ENCODE measurements at places on chromosomes 2 and 18.

DNA sequence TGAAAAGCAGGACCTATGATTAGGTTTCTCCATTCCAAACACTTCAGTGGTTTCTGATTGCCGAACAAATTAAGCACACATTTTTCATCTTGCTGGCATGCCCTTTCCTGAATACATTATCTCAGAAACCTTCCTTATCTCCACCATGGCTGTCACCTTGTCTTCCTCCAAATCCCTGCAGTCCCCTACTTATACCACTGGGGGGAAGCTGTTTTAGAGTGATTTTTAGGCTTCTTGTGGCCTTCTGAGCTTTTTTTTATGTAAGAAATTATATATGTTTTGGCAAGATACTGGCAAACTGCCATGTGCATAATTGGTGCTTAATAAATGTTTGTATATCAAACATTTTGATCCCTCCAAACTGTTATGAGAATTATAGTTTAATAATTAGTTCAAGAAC, 229.2 kb downstream of the MYT1L start:
- no peak for DNase-seq

DNA sequence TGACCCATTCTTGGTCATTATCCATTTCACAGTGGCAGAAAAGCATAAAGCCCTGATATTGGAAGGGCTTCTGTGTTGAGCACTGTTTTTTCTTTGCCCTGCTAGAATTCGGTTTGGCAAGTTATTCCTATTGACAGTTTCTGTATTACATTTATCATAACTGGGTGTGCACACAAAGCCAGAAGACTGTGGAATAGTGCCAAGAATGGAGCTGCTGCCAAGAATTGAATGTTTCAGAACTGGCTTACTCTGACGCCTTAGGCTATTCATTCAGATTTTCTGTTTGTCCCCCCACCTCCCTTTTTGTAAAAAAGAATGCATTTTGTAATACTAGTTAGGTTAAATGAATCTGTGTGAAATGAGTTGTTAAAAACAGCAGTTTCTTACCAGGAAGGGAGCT, 12.7 kb downstream of the KDM3A start:
- DNase-seq: no peak

DNA sequence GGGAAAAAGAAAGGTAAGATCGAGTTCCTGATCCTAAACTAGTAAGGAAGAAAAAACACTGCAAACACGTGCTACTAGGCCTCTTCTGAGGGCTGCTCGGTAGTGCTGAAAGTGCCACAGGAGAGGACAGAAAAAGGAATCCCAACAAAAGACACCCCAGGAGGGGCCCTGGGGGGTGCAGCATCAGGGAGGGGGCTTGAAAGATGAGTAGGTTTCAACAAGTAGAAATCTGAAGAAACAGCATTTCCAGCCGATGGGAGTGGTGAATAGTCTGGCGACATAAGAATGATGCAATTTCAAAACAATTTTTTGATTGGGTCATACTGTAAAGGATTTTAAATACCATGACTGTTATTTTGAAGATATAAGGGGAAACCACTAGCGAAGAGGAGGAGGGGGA, 98.6 kb downstream of the NOL10 start:
- no peak for DNase-seq

DNA sequence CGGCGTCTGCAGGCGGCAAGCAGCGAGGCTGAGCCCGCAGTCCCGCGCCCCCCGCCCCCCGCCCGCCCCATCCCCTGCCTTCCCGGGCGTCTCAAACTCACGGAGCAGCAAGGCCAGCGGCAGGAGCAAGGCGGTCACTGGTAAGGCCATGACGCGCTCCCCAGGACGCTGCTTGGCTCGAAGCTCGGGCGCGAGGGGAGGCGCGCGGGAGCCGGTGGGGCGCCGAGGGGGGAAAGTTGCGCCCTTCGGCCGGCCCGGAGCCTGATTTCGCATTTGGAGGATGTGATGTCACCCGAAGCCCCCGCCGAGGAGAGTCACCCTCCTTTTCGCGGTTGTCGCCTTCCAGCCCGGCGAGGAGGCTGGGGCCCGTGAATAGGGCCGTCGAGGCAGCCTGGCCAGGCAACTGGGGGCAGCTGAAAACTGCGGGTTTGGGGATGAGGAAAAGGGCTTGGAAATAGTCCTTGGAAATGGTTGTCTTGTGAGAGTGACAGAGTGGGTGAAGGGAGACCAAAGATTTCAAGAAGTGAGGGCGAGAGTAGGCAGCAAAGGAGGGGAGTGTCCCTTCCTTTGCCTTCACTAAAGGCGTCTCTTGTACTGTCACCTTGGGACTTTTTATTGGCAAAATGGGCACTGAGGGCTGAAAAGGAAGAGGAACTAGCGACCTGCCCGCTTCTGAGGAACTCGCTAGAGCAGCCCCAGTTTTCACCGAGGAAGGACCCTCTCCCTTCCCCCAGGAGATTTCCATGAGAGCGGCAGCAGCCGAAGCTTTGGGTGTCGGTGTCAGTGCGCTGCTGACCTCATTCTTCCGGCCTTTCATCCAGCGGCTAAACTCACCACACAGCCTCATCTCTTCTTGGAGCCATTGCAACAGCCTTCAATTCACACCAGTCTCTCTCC, at the start of gene CD8A:
TSS of gene CD8A (minus strand) at position 238 of the 897 bp plus-strand sequence. CDS start at position 150, 88 bp downstream.
- DNase-seq: no peak

- no peak for DNase-seq
Measured at GRCh38 chr2:128305555-128306080, 13.1 kb downstream of the HS6ST1 start.

GRCh38 chr18:61402726-61403125, 69.5 kb downstream of the CDH20 start:
- DNase-seq: no peak

DNA sequence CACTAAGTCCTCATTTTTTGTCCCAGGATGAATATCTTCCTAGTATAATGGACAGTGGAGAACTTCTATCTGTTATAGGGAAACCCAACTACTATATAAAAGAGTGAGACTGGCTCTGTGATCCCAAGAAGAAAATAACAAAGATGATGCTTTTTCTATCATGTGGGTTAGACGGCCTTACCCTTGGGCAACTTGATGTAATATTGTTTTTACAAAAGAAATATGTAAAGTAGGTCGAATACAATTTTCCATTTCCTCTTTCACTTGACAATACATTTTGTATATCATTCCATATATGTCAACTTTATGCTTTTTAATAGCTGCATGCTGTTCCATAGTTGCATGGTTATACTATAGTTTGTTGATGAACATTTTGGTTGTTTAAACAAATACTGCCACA, 87.5 kb upstream of the SESTD1 start:
- no peak for DNase-seq

DNA sequence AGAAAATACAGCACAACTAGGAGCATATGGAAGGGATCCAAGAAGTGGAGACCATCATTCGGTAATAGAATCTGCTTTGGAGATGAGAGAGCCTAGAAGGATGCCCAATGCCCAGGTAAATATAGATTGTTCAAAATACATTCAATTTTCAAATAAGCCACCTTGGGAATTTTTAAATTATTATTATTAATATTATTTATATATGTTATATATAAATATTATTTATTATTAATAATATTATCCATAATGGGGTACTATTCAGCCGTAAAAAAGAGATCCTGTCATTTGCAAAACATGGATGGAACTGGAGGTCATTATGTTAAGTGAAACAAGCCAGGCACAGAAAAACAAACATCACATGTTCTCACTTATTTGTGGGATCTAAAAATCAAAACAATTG, 127.8 kb upstream of the NDUFV2 start:
- DNase-seq: no peak

DNA sequence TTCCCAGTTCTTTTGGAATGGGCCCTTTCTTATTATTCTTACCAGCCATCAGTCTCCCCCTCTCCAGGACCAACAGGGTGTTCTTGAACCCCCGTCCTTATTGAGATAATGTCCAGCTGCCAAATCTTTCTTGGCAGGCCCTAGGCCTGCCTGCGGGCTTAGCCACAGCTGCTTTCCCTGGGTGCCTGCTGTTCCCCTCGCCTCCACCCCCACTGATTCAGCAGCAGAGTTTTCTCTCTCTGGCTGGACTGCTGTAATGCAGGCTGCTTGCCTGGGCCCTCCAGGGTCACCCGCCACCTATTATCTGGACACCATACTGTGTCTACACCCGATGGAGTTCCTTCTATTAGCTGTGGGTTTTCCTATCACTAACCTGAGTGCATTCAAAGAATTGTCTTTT, 395.4 kb upstream of the ATP5MC3 start:
- DNase-seq: no peak

DNA sequence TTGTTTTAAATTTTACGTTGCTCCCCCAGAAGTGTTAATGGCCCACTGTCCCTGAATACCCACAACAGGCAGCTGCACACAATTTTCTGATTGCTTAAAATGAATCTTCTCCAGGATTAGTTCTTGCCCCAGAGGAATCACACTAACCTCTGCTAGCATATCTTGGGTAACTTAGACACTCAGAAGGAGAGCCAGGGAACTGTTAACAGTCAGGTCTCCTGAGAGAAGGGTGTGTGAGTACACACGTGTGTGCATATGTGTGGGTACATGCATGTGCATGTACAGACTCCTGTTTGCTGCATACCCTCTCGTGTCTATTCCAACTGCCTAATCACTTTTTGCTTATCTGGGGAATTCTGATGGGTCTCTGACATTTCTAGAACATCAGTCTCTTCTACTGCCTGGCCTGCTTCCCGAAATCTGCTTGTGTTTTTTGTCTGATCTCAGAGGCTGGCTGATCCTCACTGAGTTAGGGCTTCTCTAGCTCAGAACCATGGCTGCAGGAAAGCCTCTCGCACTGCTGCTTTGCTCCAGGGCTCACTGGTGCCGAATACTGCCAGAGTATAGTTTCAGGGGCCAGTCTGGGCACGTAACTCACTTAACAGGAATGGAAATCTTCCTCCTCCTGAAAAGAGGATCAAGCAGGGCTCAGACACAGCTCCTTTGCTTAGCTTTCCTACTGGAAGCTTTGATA, 62.8 kb downstream of the PRELID3A start:
- DNase-seq: no peak

GRCh38 chr2:195967336-195967735, 101.3 kb downstream of the DNAH7 start:
- no peak for DNase-seq

DNA sequence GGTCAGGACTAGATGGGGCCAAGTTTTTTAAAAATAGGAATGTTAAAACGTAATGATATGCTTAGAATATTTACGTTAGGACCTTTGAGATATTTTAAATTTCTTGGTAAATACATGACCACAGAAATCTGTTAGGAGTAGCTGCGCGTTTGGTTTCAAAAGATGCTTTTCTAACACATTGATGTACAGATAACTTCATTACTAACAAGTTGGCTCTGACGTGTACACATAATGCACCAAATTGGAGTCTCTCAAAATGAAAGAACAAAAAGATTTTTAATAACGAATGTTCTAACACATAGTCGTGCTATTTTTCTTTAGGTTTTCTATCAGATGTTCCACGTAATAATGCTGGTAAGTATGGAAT, 608 bp downstream of the PHOSPHO2 start:
- no peak for DNase-seq

- no peak for DNase-seq
Measured at GRCh38 chr2:47195148-47195547, 40.0 kb upstream of the STPG4 start.

All from right renal pelvis (tissue), 4 donors.